ENCODE measurements at places on chromosomes 7 and 10.

DNA sequence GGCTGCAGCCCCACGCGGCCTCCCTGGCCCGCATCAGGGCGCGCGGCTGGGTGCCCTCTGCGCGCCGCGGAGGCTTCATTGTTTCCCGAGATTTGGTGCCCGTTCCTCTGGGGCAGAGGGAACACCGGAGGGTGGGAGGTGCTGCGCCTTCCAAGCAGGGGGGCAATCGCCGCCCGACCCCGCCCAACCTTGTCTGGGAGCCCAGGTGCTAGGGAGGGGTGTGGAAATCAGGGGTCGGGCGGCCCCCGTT lies 1.0 kb upstream of the NRP1 start:
- no peak for DNase-seq

DNA sequence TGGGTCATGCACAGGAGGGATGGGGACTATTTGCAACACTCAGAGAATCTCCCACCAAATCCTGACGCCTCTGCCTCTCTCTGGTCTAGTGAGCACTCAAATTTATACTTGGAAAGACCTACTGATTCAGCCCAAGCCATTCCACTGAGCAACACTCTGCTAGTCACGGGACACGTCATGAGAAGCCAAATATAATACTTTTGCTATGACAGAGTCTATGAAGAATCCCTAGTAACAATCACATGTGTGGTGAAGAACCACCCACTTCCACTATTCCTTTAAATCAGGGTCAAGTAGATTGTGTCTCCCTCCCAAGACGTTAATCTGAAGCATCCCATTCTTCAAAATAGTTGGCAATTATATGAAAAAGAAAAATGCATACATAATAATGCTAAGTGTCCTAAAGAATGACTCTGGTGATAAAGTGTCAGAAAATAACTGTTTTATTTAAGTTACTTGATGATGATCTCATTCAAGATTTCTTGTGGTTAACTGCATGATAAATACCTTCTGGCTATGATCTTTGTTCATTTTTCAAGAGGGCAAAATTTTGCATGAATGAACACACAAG lies 28.5 kb downstream of the CHCHD3 start:
- peak; percentile 48 for DNase-seq

GRCh38 chr10:86362586-86363183 lies 3.9 kb downstream of the GRID1 start:
- DNase-seq, result no peak

DNA sequence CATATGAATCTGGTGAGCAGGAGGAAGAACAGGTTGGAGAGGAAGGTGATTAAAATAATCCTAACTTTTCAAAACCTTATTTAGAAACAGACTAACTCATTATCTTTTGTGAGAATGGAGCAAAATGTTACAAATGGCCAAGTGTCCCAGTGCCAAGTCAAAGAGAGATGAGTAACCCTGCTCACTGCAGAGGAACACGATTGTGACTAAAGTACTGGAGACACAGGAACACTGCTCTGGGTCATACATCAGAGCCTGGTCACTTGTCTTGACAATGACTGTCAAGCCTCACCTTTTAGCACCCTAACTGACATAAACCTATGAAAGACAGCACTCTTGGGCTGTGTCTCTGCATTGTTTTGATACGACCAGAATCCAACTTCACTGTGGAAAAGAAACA lies 108.8 kb downstream of the SGMS1 start:
- no peak for DNase-seq

GRCh38 chr7:136009488-136010079 lies 32.4 kb upstream of the MTPN start:
- peak; percentile 60 for DNase-seq

GRCh38 chr7:70775570-70776156 lies 356.3 kb upstream of the GALNT17 start:
- DNase-seq, result no peak
